ENCODE measurements at places on chromosomes 11 and 22.

DNA sequence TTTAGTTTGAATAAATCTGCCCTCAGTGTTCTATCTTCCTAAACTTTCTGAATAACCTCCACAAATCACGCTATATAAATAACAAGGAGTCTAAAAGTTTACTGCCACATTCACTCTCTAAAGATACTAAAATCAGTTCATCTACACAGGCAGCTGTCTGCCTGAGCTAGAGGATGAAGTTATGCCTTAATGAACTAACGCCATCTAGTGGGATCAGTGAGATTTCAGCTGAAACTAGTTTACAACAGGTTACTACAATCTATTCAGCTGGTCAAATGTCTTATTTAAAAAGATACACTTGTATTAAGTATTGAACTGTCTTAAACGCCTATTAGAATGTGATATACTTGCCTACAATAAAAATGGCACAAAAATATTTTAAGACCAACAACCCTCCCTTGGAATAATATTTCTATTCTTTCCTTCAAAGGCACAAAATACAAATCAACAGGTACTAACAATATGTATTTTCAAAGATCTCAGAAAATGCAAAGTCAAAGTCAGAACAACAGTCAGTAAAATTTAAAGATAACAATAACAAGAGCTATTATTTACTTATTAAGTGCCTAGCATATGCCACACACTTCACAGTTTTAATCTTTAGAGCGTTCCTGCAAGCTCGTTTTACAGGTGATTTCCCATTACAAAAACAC, 84.1 kb downstream of the LARGE2 start:
- peak; percentile 70 for DNase-seq

- no peak for DNase-seq
Observed at GRCh38 chr22:50436015-50436830, 38.6 kb downstream of the SBF1 start.

GRCh38 chr11:21912285-21912684, 280.6 kb upstream of the ANO5 start:
- DNase-seq, result no peak

DNA sequence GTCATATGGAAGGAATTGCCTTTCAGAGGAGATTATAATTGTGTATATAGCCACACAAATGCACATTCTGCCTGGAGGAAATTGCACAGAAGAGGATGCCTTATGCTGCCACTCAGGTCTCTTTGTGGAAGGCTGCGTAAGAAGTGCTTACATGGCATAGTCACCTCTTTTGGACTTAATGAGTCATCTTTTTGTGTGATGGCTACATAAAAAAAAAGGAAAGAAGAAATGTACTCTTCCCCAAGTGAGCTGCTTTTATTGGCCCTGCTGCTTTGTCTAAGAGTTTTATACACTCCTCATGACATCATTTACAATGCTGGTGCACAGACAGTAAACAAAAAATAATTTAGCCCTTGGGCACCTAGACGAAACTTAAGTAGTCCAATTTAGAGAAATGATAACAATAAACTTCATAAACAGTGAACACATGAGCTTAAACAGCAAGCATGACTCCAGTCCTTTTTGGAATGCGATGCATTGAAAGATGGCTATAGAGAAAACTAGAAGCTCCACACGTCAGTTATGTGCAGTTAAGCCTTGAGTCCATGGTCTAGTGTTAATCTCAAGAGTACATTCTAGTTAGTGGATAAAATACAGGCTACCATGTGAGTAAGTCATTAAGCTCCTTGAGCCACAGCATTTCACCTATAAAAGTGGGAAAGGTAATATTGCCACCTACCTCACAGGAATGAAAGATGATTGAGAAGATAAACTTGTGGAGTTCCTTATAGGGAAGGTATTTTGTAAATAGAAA, 12.0 kb downstream of the CSTPP1 start:
- DNase-seq, result no peak

GRCh38 chr22:42619261-42620063, 4.8 kb upstream of the POLDIP3 start:
- no peak for DNase-seq

DNA sequence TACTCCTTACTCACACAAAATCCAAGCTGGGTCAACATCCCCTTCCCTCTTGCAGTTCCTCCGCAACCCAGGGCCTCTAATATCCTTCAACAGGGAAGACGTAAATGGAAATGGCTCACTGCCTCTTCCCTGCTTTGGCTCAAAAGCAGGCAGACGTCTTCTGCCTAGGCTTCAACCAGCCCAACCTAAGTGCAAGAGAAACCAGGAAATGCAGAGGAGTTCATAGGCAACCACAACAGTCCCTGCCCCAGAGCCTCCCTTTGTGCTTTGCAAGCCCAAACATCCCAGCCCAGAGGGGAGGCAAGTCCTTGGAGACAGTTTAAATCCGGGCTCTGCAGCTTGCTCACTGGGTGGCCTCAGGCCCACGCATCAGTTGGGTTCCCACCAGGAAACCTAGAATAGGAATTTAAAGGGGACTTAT, 33.3 kb downstream of the CD6 start:
- DNase-seq, result peak; percentile 49

GRCh38 chr11:117997823-117998579, 11.8 kb downstream of the IL10RA start:
- DNase-seq, result no peak

DNA sequence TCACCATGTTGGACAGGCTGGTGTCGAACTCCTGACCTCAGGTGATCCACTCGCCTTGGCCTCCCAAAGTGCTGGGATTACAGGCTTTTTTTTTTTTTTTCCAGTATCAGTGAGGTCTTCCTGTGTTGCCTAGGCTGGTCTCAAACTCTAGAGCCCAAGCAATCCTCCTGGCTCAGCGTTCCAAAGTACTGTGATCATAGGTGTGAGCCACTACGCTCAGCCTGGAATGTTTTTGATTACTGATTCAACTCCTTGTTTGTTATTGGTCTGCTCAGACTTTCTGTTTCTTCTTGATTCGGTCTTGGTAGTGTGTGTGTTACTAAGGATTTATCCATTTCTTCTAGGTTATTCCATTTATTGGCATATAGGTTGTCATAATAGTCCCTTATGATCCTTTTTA, 31.3 kb downstream of the NAGA start:
- DNase-seq, result no peak

- DNase-seq, result no peak
Observed at GRCh38 chr11:114170226-114170625, 110.7 kb downstream of the ZBTB16 start.

DNA sequence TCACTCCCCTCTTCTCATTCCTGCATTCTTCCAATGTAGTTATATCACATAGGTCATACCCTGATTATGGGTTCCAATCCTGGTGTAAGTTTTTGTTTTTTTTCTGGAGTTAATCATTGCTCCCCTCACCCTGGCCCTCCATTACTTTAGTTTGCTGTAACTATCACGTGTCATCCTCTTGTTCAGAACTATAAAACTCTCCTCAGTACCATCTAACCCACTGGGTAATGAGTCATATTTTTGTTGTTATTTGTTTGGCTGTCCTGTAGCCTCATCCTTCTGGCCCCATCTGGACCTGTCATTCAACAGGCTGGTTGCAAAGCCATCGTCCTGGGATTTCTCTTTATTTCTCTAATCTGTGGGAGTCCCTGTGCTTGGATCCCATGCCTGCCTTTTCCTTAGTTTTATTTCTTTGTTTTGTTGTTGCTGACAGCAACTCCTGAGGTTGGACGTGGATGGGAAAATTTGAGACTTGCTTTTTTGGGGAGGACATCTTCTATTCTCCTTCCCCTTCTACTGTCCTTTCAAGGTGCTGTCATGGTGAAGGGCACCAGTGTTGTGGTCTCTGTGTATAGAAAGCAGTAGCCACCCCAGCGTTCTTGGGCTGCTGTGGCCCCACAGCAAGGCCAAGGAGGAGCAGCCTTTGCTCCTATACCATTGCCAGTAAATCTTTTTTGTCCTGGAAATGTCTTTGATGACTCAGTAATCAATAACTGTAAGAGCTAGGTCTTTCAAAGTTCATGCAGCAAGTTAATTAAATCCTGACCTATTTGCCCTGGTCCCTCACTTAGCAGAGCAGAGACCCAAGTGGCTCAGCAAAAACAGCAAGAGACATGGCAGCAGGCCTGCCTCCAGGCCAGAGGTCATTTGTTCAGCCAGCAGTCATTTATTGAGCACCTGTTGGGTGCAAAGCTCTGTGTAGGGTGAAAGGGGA, 82.5 kb downstream of the C22orf31 start:
- DNase-seq, result no peak

- DNase-seq, result peak; percentile 30
Observed at GRCh38 chr11:105177658-105178057, 38.1 kb upstream of the CARD18 start.

DNA sequence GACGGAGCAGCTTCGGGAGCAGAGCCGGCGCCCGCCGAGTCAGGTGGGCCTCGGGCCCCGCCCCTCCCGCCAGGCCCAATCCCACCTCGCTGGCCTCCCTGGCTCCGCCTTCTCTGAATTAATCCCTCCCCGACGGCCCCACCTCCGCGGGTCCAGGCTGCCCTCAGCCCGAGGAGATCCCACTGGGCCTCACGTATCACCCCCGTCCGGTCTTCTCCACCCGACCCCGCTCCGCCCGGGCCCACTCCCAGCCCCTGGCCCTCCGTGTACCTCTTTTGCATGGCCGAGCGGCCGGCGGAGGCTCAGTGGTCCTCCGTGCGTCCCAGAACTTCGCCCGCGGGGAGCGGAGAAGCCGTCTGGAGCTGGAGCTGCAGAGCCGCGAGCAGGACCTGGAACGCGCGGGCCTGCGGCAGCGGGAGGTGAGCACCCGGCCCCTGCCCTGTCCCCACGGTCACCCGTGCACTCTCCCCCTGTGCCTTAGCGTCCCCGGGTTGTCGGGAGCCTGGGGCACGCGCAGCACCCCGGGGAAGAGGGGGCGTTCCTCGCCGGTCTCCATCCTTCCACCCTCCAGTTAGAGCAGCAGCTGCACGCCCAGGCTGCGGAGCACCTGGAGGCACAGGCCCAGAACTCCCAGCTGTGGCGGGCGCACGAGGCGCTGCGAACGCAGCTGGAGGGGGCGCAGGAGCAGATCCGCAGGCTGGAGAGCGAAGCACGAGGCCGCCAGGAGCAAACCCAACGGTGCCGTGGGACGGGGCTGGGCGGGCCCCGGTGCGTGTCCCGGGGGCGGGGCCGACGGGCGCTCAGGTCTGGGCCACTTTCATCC, 2.2 kb upstream of the CD151 start:
- no peak for DNase-seq

DNA sequence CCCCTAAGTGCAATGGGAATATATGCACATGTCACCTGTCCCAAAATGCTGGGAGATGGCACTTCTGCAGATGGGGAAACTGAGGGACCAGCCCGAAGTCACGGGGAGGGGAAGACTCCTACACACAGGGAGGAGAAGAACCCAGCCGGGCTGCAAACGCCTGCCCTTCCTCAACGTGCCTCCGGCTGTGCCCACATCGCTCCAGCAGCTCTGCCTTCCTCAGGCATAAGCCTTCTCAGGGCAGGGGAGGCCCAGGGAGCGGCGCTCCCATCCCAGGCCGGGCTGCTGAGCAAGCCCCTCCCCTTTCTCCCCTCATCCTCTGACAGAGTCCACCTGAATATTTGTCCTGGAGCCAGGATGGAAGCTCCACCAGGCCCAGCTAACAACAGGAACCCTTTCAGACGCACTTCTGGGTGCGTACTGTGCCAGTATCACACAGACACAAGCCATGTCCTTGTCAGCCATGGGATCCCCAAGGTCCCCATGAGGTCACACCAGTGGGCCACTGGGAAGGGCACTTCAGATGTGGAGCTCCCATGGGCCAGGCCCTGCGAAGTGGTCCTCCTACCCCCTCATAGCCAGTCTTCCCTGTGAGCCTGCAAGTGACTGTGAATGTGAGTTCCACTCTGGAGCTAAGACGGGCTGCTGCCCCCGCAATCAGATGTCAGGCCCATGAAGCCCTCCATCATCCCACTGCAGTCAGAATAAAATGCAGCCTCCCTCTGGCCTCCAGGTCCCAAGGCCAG, 2.5 kb upstream of the CD81 start:
- no peak for DNase-seq

GRCh38 chr11:107043242-107044006, 25.1 kb upstream of the GUCY1A2 start:
- no peak for DNase-seq

DNA sequence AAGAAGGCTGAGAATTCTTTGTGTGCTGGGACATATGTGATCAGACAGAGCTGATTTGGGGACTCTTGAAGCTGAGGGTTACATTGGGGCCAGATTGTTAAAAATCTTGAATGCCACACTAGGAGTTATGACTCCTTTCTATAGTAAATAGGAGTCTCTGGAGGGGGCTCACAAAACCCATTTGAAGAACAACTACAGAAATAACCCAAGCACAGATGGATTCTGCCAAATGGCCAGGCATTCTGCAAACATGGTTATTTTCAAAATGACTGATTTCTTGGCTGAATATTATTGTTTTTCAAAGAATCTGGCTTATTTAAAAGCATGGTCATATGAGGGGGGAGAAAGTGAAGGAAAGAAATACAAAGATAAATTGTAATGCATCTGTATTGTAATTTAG, 625.5 kb upstream of the TENM4 start:
- DNase-seq, result no peak

GRCh38 chr11:44127130-44127529, 31.7 kb downstream of the EXT2 start:
- DNase-seq, result no peak

DNA sequence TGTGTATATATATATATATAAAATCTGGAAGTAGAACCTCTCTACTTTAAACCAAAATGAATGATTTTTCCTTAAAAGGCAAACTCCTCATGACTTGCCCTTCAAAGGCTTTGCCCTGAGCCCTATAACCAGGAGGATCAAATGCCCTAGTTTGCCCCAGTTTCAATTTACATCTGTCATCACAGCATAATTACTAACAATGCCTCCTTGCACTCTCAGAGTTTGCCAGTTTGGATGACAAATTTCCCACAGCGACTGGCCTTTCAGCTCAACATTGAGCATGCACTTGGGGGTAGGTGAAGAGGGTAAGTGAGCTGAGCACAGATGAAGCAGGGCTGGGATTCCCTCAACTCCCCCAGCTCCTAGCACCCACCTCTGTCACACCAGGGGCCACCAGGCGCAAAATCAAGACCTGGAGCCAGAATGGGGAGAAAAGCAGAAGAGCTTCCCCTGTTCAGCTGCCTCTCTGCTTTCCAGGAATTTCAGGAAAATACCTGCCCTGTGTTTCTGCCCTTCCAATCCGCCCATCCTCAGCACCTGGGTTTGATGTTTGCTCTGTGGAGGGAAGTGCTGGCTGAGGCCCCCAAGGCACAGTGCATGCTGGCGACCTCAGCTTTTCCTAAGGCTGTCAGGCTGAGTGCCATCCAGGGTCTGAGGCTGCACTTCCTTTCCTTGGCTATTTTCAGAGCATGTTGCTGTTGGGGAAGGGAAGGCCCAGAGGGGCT, 67.5 kb downstream of the ADAMTS15 start:
- no peak for DNase-seq

GRCh38 chr11:32751381-32751780, 43.1 kb downstream of the CCDC73 start:
- DNase-seq, result no peak
